RKO (cell line): ENCODE measurements at places on chromosomes 5 and 9.

DNA sequence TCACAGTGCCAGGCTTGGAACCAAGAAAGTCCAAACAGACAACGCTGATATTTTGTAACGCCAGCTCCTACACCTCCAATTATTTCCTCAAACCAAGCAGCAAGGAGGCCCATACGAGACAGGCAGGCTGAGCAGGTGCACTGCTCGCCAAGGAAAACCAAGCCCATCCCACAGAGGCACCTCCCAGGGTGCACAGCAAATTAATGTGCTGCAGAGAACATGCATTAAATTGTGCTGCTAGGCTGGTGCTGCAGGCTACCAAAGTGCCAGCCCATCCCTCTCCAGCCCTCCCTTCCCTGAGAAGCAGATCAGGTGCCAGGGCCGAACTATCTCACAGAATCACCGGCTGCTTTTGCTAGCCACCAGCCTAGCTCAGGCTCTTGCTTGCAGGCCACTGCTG, 137.8 kb downstream of the PAX5 start:
- no peak for DNase-seq

DNA sequence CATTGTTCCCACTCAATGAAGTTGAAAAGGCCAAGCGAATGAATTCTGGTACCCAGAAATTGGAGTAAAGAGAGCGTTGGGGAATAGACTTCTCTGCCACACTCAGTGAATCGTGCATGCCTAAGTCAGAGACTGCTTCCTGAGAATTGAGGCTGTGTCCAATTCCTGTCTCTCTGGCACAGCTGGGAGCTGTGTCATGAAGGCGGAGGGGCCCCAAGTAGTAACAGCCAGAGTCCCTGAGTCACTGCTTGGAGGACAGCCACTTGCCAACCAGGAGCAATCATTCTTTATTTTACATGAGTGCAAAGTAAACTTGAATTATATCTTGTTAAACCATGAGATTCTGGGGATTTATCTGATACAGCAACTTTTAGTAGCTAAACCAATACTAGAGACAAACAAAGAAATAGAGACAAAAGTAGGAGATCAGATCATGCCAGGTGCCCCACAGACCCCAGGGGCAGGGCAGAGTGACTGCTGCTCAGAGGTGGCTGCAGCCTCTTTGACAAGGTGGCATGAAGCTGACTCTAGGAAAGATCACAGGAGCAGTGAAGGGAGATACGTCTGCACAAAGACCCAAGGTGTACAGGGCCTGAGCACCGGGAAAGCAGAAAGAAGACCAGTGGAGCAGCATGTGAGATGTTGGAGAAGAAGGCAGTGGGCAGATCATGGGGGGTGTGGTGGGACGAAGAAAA, 246.0 kb downstream of the GADD45G start:
- peak; percentile 19 for DNase-seq

DNA sequence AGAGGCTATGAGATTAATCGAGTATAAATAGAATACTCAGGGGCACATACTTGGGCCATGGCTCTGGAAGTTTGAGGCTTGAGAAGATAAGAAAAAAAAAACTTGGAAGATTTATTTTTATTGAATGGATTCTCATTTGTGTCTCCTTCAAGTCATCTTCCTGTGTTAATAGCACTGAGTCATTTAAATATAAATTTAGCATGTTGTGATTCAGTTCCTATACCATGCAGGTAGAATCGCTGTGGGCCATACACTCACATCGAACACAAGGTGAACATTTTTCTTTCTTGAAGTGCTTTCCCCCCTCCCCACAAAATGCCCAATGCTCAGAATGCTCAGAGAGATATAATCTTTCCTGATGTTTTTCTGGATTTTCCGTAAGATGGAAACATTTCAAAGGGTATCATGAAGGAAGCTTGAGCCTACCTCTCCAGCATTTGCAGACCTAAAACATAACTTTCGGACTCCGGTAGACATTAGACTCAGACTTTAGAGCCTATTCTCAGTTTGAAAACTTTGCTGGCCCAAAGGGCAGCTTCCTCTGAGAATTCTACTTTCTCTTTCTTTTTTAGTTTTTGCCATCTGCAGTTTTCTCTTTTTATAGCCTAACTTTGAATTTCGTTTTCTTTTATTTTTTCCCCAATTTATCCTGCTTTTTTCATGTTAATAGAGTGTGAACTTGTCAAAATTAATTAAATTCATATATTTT, 737.6 kb upstream of the NUDT12 start:
- no peak for DNase-seq

- no peak for DNase-seq
Observed at GRCh38 chr9:17625644-17626388, 47.0 kb downstream of the SH3GL2 start.

DNA sequence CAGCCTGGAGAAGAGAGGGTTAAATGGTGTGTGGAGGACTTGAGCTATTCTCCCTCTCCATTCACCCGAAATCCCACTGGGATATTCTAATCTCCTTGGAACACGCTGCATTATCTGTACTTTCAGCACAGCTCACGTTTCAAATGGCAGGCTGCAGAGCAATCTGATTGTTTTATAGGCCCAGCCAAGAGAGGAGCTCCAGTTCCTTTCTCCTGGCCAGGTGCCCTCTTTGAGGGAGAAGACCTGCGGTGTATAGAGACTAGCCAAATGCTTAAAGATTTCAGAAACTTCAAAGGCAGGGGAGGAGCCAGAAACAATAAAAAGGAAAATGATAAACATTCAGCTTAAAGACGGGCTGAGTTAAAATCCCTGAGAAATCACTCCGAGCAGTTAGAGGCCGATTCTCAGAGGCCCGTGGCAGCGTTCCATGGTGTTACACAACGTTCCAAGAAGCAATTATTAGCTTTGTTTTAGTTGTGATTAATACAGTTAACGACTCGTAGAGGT, 564.0 kb upstream of the KLF4 start:
- DNase-seq, result no peak
